A549 treated with DMSO at 1 μM for 4 hours (cell line): ENCODE measurements at places on chromosomes 7 and 10. TPM values are rescaled to one million over a fixed set of nuclear protein-coding genes. Genes with fewer than 3 reads are reported as not detected.

Gene ADCY1
- 1.9 to 3.4 TPM (median 2.4 TPM) in 5 replicates for total RNA-seq

Gene ZNF485
- 1.9 to 2.2 TPM (median 2.1 TPM) in 5 replicates for total RNA-seq

Gene HOXA4
- 1.3 to 3.0 TPM (median 2.8 TPM) in 5 replicates for total RNA-seq

Gene NPSR1
- not detected in 5 replicates for total RNA-seq
